ENCODE measurements at places on chromosomes 7 and 10.

- DNase-seq: no peak
Measured at GRCh38 chr7:141198194-141198958, 124.5 kb downstream of the TMEM178B start.

DNA sequence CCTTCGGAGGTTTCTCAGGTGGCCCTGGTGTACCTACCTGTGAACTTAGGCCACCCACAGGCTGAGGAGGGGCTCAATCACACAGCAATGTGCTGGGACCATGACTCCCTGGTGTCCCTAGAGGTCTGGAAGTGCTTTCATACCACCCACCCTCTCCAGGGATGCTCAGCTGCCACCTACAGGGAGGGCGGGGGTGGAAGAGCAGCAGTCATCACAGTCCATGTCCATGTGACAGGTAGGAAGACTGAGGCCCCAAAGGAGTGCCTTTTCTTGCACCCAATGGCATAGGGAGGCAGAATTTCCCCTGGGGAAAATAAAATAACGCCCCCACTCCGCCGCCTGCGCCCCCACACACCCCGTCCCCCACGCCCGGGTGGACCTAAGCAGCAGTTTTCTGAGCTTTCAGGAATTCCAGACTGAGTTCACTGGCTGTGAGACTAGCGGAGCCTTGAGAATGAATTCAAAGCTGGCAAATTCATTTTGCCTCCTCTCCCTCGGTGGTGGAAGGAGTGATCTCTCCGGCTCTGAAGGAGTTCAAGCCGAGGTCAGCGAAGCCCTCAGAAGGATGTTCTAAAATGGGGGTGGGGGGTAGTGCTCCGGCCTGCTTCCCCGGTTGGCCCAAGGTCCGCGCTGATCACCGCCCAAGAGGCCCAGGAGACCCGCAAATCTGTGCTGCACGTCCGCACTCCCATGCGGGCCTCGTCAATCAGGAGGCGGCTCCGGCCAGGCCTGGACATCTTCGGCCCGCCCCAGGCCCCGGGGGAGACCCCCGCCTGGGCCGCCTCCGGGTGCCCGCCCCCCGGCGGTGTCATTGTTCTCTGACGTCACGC, 2.1 kb upstream of the ZMIZ1 start:
- DNase-seq: no peak

DNA sequence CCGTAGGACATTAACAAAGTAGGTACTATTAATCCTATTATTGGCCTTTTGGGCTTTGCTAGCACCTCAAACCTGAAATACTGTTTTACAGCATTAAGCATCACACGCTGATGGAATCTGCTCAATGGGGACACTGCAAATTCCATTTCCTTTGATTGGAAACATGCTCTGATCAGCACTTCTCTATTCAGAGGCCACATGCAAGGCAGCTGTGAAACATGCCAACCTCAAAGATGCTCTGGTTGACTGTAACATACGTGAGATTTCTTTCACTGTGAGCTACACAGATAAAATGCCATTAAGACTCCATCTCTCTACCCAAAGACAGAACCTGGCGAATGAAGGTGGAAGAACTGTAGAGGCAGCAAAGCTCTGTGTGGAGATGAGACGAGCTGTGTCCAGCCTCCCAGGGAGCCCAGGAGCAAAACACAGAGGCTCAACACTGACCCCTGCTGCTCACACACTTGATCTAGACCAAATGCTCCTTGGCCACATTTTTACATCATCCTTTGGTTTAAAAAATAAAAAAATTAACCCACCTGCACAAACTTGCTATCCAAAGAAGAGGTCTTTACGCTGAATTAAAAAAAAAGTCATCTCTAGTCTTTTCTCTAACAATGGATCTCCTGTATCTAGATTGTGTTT, 8.0 kb downstream of the RSU1 start:
- peak; percentile 83 for DNase-seq

DNA sequence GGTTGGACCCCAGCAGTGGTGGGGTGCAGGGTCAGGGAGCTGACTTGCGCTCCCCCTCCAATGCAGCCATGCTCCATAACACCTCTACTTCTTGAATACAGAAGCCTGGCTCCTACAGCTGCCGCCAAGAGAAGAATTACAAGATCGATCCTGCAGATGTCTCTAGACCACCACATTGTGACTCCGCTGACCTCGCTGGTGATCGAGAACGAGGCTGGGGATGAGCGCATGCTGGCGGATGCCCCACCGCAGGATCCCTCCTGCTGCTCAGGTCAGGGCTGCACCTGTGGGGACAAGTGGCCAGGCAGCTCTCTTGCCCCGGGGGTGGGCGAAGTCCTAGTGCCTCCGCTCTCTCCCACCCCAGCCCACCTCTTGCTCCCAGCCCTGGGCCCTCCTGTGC, 31.7 kb downstream of the ITIH2 start:
- DNase-seq: no peak

- DNase-seq: no peak
Measured at GRCh38 chr10:32139223-32140073, 83.2 kb upstream of the KIF5B start.

DNA sequence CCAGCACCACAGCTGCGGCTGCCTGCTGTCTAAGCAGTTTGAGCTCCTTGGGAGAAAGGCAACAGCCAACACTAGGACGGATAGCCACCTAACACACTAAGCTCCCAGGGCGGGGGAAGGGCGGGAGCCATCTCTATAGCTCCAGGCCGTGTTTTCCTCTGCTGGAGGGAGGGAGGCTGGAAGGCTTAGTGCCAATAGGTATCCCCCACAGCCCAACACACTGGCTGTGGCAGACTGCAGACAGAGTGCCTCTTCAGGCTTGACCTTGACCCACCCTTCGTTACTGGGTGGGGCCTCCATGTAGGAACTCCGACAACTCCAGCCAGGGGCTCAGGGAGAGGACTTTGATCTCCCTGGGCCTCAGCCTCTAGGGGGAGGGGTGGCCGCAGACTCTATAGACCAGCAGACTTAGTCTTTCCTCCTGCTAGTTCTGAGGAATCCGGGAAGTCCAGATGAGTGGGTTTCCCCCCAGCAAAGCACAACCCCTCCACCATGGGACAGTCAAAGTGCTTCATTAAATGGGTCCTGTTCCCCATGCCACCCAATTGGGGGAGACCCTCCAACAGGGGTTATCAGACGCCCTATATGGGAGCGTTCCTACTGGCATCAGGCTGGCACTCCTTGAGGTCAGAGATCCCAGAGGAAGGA, 314.4 kb upstream of the MKI67 start:
- no peak for DNase-seq

- DNase-seq: no peak
Measured at GRCh38 chr10:93173967-93174845, 100.5 kb downstream of the CYP26A1 start.

DNA sequence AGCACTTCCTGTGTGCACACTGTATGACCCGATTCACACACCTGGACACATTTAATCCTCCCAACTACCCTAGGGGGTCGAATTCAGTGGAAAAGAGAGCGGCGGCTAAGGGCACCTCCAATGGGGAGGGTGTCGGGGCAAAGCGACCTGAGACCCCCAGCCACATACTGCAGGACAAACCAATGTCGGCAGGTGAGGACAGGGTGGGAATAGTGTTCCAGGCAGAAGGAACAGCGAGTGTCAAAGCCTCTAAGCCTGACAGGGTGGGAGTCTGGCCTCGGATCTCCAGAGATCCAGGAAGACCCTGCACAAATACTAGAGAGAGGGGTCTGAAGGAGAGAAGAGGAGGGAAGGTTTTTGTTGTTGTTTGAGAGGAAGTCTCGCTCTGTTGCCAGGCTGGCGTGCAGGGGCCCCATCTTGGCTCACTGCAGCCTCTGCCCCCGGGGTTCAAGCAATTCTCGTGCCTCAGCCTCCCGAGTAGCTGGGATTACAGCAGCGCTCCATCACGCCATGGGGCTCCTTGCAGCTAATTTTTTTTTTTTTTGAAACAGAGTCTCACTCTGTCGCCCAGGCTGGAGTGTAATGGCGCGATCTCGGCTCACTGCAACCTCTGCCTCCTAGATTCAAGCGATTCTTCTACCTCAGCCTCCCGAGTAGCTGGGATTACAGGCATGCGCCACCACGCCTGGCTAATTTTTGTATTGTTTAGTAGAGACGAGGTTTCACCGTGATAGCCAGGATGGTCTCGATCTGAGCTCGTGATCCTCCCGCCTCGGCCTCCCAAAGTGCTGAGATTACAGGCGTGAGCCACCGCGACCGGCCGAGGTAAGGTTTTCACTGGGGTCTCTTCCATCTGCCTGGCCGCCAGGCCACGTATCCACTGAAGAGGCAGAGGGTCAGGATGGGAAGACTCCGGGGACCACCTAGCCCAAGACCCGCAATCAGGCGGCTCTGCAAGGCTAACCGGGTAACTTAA, 1.2 kb upstream of the ARPC1B start:
- no peak for DNase-seq

GRCh38 chr10:130902929-130903328, 408.6 kb downstream of the TCERG1L start:
- DNase-seq: no peak

DNA sequence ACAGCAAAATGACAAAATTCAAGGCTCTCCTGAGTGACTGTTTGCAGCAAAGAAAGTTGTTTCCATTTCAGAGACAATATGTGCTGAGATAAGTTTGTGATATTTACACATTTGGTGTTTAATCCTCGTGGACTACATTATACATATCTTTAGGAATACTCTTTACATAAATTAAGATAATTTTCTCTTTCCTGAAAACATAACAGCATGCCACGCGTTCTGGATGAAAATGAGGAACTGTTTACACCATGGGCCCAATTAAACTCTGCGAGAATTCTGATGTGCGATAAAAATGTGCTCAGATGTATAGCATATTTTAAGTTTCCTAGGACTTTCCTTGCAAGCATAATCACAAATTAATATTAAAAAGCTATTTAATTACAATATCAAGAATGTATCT, 26.4 kb downstream of the PTPRE start:
- no peak for DNase-seq

DNA sequence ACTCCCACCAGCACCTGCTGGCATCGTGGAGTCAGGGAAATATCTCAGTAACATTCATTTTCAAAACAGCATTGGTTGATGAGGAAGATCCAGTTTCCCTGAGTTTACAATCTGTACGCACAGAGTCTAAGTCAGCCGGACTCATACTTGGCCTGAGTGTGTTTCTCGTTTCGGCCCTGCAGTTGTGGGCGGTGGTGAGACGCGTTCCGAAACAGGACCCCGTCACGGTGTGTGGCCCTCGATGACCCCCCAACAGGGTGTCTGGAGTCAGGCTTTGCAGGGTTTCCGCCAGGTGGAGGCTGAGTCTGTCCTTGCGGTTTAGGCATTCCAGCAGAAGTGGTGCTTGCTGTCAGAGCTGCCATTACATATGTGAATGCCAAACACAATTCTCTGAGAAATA, 317.5 kb downstream of the DNAJB6 start:
- DNase-seq: no peak

All from activated CD8-positive, alpha-beta memory T cell treated with anti-CD3 and anti-CD28 coated beads for 24 hours (primary cell).